ENCODE measurements at places on chromosomes 11 and 22.
A peak's percentile ranks its signal among the peaks of the same experiment; 100 is the strongest.

DNA sequence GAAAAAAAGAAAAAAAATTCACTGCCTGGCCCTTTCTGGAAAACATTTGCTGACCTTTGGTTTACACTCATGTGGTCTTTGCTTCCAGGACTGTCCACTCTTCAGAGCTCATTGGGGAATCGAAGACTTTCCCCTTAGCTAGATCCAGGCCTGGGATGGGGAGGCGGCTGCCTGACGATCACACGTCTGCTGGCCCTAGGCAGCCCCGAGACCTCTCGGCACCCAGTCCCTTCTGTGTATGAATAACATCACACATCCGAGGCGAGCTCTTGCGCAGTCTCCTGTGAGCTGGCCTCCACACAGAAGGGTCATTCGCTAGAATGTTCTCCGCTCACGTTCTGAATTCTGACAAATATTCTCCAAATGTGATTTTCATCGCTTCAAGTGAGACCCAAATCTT lies 25.7 kb upstream of the GAL start:
- peak; percentile 39 for DNase-seq

DNA sequence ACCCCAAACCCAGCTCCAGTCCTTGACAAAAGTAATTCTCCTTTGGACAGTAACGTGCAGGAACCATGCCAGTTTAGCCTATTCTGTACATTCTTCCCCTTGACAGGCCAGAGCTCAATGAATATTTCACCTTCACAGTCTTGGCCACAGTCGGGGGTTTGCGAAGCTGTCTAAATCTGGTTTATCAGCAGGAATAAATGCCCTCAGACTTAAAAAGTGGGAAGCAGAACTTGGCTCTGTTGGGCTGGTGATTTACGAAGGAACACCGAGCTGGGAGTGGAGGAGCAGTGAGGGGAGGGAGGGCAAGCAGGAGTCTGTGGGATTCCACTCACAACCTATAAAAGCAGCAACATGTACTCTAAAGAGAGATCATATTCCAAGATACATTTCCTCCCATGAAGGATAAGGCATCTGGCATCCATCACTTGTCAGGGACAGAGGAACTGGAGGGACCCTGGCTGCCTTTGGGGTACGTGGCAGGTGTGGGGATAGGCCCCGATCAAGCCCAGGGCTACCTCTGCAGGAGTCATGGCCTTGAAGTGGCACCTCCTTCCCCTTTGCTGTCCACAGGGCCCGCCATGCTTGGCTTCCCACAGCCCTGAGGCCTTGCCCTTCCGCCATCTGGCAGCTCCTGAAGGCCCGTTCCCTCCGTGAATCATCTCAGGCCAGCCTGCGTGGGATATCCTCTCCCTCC lies 154.3 kb downstream of the ADAMTS15 start:
- DNase-seq: no peak

DNA sequence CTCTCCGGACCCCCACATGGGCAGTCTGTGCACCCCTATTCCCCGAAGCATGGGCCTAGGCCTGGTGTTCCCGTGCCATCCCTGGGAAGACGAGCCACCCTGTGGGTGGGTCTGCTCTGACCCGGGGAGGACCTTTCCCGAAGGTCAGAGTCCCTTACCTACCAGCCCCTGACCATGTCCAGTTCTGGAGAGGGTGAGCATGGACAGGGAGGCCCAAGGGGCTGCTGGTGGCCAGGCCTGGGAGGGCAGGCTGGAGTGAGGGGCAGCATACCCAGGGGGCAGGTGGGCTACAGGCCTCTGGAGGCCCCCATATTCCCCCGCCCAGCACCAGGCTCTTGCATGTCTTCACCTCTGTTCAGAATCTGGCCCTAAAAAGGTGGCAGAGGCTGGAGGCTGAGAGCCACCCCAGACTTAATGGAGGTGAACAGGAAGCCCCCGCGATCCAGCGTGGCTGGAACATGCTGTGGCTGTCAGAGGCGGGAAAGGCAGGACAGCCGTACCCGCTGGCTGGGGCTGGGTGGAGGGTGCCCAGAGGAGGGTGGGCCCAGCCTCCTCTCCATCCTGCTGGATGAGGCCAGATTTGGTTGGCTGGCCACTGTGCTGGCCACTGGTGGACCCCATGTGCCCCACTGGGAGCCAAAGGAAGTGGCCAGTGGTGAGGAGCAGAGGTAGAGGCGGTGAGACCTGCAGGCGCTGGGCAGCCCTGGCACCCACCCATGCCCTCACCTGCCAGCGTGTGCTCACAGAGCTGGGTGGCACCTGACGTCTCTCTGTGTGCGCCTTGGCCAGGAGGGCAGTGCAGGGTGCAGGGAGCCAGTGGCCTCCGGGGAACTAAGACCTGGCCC lies 11.2 kb upstream of the SYT8 start:
- no peak for DNase-seq

GRCh38 chr11:69339041-69339733 lies 45.2 kb downstream of the MYEOV start:
- DNase-seq: no peak

Measured in muscle of leg (tissue), 16 donors.